ENCODE measurements at places on chromosomes 11 and 22.

- DNase-seq: no peak
Measured at GRCh38 chr11:104581246-104581980, 316.8 kb downstream of the CASP12 start.

DNA sequence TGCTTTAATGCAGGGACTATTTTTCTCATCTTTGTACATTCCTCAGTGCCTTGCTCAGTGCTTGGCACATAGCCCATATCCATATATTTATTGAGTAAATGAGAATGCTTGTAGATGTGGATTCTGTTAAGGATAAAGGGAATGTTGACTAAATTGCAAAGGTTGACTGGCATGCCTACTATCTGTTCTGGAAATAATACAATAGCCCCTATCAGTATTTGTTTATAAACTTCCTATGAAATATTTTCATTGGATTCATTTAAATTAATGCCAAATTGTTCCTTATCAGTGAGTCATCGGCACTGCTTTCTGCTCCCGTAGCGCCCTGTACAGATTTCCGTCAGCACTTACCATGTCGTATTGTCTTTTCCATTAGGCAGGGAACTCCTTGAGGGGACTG lies 8.0 kb downstream of the RNF121 start:
- DNase-seq: no peak

DNA sequence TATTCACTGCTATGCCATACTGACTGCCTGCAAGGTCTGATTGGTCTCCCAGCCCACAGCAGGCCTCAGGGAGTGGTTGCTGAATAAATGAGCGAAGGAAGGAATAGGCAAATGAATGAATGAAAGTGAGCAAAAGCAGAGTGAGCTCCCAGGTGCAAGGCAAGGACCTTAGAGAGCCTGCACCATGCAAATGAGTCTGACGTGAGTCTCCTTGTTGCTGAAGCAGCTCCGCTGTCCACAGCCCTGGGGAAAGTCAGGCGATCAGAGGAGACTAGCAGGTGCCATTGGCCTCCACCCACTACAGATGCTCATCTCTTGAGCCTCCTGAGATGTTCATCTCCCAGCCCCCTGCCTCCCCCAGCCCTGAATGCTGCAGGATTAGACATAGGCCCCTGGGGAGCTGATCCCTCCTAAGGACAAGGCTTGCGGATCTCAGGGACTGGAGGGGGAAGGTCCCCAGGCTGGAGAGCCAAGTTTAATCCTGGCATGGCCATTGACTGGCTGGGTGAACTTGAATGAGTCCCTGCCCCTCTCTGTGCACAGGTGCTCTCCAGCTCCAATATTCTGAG lies 22.1 kb downstream of the GDPD5 start:
- no peak for DNase-seq

- DNase-seq: no peak
Measured at GRCh38 chr11:60978546-60979380, 7.3 kb downstream of the CD6 start.

- no peak for DNase-seq
Measured at GRCh38 chr11:46275964-46276641, 1.4 kb upstream of the CREB3L1 start.

- DNase-seq: no peak
Measured at GRCh38 chr11:122756417-122756816, 81.9 kb upstream of the CRTAM start.

DNA sequence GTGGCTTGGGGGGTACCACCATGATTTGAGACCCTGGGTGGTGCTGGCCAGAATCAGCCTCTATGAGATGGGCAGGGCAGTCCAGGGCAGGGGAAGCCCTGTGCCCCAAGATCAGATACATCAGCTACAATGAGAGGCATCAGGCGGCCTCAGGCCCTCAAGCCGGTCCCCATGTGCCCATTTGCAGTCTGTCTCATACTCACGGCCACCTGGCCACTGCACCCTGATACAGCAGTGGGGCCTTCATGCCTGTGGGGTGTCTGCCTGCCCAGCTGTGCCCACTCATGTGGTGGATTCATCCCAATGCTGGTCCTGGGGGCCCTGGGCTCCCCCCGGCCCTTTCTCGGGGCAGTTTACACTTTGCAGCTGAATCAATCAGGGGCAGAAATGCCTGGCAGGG lies 42.4 kb upstream of the KCNQ1OT1 start:
- DNase-seq: no peak

DNA sequence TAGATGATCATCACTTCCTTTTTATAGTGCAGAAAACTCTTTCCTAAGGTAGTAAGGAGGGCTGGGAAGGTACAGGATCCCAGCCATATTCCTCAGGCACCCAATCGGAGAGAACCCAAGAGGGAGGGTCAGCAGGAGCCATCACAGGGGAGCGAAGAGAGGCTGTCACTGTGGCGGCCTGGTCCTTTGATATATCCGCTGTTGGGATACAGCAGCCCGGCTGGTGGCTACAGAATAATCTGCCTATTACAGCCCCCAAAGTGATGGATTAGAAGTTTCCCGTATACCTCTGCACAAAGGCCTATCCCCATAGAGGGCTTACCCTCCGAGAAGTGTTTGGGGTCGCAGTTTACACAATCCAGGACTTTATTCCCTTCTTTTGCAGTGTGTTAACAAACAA lies 48.5 kb downstream of the OR4D9 start:
- no peak for DNase-seq
